ENCODE measurements at places on chromosomes 7 and 10.

- DNase-seq, result no peak
Measured at GRCh38 chr7:67022511-67022910, 25.9 kb downstream of the TYW1 start.

GRCh38 chr7:7524121-7524520 lies 11.6 kb downstream of the COL28A1 start:
- DNase-seq, result no peak

DNA sequence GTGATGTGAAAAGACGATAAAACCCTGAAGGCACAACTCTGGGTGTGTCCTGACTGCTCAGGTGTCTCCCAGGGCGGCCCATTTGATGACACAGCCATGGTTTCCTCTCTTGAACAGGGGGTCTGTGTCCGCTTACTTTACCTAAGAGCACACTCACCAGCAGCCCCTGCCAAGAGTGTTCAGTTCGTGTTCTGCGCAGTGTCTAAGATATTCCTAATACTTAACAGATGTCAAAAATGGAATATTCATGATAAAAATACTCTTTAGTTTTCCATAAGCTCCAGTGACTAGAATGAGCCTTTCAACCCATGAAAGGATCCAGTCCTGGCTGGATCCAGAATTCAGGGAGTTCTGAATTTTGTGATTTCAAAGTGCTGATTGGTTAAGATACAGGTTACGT lies 492.4 kb downstream of the TNS3 start:
- no peak for DNase-seq

- peak; percentile 96 for DNase-seq
Measured at GRCh38 chr7:76314042-76314721, 11.7 kb downstream of the HSPB1 start.

DNA sequence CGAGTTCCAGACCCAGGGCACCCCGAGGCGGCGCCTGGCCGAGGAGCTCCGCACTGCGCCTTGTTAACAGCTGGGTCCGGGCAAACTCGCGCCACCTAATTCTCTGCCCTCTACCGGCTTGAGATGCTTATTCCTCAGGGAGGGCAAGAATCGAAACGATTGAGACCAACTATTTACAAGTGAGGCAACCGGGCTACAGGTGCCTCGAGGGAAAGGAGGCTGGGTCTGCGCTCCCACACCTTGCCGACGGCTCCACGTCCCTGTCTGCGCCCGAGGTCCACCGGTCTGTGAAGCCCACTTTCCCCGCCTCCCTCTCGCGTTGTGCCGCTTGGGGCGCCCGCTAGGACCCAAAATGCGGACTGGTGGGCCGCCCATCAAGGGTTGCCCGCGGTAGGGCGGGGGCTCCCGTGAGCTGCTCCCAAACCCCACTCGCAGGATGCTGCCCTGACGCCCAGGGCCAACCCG lies 527 bp downstream of the AKR1B1 start:
- peak; percentile 46 for DNase-seq

DNA sequence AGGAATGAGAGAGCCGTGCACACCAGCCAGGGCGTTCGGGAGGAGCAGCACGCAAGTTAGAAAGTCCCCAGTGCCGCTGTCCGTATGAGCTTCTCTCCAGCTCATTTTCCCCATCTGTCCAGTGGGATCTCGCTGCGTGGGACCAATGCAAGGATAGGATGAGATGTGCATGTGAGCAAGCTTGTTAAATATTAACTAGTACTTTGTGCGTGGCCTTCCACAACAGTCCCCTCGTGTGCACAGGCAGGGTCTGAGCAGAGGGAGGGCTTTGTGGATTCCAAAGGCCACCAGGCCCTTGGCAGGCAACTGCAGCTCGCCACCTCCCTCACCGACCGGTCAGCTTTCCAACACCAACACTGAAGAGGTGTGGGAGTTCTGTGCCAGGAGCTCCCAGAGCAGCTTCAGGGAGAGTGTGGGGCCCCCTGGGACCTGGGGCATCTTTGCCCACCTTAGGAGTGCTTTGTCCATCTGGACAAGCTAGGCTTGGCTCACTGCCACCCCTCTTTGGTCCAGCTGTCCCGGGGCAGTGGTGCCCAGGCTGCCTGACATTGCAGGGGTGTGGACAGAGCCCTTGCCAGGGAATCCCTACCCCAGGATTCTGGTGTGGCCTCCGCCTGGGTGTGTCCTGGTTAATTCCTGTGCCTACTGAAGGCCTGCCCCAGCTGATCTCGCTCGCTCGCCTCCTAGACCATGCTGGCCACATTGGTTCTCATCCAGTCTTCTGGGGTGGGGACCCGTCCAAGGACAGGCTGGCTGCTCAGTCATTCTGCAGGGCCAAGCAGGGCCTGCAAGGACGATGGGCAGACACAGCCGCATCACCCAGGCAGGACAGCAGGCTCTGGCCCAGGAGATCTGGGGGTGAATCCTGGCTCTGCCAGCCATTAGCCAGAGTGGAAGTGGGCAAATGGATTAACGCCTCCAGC lies 5.3 kb downstream of the FAM20C start:
- no peak for DNase-seq

DNA sequence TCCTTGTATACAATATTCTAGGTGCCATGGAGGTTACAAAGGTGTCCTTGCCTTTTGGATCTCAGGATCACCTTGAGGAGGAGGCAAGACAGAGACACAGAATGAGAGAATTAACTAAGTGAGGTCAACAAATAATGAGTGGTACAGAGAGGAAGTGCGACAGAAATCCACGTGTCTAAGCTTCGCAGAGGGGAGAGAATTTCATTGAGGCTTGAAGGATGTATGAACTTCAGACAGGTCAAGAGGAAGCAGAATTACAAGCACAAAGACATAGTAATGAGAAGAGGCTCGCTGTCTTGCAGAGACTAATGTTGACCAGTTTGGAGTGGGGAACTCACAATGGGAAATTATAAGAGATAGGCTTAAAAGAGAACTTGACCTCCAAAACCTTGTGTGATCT lies 308.7 kb downstream of the FRMD4A start:
- DNase-seq, result no peak

DNA sequence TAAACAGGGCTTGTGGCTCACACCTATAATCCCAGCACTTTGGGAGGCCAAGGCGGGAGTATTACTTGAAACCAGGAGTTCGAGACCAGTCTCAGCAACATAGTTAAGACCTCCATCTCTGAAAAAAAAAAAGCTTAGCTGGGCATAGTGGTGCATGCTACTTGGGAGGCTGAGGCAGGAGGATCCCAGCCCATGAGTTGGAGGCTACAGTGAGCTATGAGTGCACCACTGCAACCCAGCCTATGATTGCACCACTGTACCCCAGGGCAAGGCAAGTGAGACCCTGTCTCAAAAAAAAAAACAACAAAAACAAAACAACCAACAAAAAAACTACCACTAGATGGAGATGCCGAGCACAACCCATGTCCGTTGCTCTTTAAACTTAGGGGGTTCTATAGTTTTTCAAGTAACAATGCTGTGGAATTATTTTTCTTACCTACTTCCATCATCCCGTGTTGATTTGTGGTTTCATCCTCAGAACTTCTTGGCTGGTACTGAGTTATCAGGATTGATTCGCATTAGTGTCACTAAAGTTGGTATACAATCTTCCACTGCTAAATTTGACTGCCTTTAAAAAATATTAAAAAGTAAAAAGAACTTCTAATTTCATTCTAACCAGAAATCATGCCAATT lies 12.2 kb upstream of the REPIN1 start:
- DNase-seq, result peak; percentile 42

GRCh38 chr10:95430231-95430951 lies 130.8 kb downstream of the SORBS1 start:
- peak; percentile 58 for DNase-seq

DNA sequence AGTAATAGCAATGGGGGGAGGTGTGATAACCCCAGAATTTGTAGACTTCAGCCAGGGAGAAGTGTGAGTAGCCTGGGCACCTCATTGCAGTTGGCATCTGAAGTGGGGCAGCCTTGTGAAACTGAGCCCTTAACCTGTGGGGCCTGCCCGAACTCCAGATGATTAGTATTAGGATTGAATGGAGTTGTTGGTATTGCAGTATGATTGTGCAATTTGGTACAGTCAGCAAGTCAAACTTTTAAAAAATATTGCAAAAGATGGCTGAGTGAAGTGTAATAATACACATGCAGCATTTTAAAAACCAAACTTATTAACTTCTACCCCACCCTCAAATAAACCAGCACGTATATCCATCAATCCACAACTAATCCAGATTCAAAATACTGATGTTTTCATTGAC lies 9.3 kb downstream of the RBM33 start:
- no peak for DNase-seq

DNA sequence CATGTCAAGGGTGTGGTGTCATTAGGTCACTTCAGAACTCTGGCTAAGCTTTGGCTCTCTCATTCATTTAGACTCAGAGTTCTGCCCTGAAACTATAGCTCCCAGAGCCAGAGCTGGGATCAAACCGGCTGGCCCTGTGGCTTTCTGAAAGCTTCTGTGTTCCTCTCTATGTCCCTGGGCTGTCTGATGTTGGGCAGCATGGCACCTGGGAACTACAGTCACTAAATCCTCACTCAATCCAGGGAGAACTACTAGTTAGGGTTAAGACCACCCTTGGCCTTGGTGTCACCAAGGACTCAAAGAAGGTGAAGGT lies 13.2 kb downstream of the ATG9B start:
- no peak for DNase-seq

GRCh38 chr10:110160522-110160921 lies 46.9 kb upstream of the MXI1 start:
- no peak for DNase-seq

DNA sequence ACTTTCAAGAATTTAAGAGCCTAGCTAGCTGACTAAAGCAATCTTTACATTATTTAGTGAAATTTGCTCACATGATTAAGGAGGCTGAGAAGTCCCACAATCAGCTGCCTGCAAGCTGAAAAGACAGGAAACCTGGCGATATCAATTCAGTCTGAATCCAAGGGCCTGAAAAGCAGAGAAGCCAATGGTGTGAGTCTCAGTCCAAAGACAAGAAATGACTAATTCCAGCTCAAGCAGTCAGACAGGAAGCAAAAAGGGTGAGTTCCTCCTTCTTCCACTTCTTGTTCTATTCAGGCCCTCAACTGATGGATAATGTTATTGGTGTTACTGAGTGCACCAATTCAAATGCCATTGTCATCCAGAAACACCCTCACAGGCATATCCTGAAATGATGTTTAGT lies 1231.6 kb upstream of the CELF2 start:
- no peak for DNase-seq

DNA sequence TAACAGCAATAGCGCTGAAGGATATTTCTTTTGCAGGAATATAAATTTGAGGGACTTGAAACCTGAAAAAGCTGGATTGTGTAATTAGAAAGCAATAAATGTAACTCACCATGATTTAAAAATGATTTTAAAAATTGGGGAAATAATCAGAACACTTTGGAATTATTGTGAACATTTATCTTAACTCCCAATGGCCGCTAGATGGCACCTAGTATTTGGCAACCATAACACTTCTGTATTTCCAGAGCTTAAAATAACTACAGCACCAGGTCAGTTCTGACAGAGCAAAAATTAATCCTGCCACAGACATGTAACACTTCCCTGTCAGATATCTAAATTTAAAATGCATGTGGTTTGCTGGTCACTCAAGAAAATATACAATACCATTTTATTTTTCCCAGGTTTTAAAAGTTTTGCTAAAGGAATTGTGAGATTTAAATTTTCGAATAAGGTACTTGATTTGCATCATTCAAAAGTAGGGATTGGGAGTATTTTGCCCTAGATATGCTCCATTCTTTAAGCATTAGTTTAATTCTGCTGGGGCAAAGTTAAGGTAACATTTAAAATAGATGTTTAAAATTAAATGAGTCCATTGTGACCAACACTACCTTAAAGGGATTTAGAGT lies 144.5 kb downstream of the PPP1R3A start:
- no peak for DNase-seq

DNA sequence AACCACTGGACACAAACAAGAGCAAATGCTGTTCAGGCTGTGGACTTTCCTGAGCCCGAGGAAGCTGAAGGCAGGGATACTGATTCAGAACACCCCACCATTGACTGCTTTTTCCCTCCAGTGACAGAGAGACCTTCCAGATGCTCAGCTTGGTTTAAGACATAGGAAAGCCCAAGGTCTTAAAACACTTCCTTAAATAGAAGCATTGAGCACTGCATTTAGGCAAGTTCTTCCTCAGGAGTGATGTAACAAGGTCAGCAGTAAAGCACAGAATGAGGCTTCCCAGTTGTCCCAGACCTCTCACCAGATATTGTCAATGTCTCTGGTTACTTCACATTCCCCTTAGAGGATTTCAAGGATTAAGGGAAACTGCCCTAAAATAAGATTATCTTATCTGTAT lies 19.6 kb upstream of the CDCA7L start:
- DNase-seq, result no peak

DNA sequence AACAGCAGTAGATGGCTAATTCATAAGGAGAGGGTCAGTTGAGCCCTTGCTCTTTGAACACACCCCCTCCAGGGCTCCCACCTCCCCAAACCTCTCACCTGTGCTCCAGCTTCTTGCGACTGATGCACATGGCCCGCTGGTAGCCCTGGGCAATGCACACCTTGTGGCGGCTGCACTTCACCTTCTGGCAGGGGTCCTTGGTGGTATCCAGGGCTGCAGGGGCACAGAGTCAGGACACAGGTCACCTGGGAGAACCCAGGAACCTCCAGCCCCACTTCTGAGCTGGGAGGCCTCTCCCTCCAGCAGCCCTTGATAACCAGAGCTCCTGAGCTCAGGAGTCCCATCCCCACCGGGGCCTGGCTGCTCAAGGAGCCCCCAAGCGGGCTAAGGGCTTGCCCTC lies 16.3 kb downstream of the SPOCK2 start:
- DNase-seq, result no peak

DNA sequence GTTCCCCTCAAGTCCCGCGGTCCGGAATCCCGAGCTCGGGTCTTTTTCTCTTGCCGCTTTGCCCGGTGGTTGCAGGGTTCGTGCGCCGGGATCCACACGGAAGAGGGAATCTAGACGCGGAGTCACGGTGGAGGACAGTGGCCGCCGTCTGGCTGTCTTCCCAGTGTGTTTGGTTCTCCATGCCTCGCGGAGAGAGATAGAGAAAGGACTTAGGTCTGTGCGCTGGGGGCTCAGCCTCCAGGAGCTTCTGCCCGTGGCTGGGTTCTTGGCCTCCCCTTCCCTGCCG lies 1.6 kb downstream of the FFAR4 start:
- no peak for DNase-seq
